ENCODE measurements at places on chromosomes 2 and 18.

DNA sequence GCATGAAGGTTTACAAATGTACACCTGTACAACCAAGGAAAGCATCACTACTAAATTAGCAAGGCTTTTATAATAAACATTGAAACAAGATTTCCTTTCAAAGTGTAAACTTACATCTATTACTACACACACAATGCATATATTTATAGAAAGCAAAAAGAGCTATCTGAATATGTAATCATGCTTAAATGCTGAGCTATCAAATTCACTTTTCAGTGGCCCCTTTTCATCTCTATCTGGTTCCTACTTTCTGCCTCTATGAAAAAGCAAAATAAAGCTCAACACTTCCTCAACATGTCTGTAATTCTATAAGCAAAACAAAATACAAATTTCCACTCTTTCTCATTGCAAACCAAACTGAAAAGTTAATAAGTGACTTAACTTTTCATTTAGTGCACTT, 25.5 kb upstream of the SDC1 start:
- DNase-seq, result no peak

GRCh38 chr18:67232991-67233390, 283.5 kb downstream of the DSEL start:
- DNase-seq, result no peak

DNA sequence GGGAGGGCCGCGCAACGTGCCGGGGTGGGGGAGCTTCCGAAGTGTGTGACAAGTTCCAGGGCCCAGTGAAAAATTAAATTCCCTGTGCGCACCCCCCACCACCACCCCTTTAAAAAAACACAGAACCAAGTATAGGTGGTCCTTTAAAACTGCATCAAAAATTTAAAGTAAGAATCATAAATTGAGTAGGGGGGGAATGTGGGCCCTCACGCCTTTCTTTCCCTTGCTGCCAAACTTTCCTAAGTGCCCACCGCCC, 2.5 kb downstream of the BCL11A start:
- no peak for DNase-seq

DNA sequence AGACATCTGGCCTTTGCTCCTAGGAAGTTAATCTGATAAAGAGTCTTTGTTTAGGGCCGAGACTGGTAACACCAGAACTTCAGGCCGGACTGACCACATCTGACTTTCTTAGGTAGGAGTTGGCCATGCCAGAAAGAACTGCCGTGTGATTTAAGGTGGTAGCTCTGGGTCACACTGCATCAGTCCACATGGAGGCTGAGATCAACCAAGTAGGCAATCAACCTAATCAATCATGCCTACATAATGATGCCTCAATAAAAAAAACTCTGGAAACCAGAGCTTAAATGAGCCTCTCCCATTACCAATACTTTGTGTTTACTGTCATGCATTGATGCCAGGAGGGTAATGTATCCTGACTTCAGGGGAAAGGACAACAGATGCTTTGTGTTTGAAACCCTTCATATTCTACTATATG, 44.1 kb upstream of the ORC2 start:
- DNase-seq, result no peak

GRCh38 chr2:36355890-36356297, 316 bp downstream of the CRIM1 start:
- no peak for DNase-seq

Data from activated CD4-positive, CD25-positive, alpha-beta regulatory T cell (primary cell).